ENCODE measurements at places on chromosomes 6 and 20.

DNA sequence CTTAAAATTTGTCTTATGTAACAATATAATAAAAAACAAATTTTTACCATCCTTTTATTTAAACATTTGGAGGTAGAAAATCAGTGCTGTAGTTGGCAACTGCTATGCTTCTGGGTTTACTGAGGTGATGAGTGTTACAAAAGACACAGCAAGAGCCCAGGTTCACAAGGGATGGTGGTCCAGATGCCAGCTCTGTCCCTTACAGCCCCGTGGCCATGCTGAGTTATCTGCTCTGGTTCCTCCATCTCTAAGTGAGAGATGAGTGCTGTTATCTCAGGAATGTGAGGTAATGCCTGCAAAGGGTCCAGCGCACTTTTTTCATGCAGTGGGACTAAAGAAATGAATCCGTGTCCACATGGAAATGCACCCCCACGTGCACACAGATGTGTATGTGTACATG, 17.8 kb downstream of the SYNDIG1 start:
- no peak for DNase-seq

- peak; percentile 72 for DNase-seq
These were observed 1.9 kb downstream of the DDR1 start for GRCh38 chr6:30885999-30886896.

DNA sequence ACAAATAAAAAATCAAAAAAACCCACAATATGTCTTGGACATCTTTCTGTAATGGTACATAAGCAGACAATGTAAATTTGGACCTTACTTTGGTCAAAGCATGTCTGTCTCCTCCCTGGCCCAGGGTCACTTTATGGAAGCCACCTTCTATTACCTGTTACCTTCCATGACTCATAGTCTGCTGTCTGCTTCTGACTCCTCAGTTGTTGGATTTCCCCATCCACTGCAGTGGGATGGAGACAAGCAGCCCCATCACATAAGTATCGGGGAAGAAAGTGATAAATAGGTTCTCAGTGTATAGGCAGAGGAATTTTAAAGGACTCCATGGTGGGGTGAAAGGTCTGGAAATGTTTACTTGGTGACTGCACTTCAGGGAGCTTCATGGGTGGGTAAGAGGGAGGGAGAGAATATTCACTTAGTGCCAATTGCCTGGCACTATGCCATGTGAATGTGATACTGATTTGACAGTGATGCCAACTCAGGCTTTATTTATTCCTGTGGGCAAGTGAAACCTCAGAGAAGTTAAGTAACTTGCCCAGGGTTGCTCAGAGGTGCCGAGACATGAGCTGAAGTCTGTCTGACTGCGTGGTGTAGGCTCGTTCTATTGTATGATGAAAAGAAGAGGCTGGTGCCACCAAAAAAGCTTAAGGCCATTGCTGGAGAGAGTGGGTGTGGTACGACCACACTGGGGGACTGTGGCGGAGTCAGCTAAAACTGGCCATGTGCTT, 175.6 kb upstream of the RNF24 start:
- no peak for DNase-seq

- DNase-seq = no peak
These were observed 119.1 kb upstream of the ADGRF1 start for GRCh38 chr6:47161176-47161687.

GRCh38 chr20:25072226-25072811, 9.6 kb downstream of the VSX1 start:
- DNase-seq = no peak

GRCh38 chr20:53322651-53323050, 271.0 kb downstream of the ZNF217 start:
- no peak for DNase-seq

- DNase-seq = no peak
These were observed 8.3 kb downstream of the AGPAT4 start for GRCh38 chr6:161265554-161265953.

DNA sequence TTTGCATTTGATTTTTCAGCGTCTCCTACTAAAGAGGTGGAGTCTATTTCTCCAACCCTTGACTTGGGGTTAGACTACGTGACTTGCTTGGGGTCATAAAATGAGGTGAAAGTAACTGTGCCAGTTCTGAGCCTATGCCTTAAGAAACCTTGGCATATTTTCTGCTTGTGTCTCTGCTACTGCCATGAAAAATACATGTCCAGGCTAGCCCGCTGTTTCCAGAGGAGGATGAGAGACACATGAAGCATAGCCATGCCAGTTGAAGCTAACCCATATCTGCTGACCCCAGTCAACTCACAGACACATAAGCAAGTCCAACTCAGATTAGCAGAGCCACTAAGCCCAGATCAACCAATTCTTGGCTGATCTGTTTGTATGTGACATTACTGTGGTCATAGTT, 38.7 kb downstream of the SCP2D1 start:
- no peak for DNase-seq

DNA sequence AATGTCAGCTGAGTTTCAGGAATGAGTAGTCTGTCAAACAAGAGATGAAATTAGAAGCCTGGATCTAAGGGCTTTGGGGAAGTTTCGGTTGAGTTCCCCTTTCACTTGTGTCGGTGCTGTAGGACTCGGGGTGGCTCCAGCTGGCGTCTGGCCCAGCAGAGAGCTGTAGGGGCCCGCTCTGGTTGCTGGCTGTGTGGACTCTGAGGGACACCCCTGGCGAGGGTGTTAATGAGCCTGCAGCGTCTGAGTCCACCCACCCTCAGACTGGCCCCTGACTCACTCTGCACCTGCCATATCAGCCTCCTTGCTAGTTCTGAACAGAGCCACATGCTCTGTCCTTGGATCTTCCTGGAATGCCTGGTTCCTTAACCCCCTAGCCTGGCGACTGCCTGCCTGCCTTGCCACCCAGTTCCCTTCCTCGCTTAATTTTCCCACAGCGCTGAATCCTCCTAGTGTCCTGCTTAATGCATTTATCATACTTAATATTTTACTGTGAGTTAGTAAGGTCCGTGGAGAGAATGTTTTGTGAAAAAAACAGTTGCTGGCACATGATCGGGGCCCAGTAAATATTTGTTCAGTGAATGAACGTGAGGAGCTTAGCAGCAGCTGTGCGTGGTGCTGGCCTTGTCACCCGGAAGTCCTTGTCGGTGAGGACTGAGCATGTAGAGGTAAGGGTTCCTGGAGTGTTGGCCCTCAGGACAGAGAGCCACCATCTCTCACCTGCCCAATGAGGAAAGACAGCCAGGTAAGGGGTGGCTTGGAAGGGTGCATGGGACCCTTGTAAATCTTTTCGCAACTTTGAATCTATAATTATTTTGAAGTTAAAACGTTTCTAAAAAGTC, 1.6 kb downstream of the DNAJC5 start:
- DNase-seq = peak; percentile 26

DNA sequence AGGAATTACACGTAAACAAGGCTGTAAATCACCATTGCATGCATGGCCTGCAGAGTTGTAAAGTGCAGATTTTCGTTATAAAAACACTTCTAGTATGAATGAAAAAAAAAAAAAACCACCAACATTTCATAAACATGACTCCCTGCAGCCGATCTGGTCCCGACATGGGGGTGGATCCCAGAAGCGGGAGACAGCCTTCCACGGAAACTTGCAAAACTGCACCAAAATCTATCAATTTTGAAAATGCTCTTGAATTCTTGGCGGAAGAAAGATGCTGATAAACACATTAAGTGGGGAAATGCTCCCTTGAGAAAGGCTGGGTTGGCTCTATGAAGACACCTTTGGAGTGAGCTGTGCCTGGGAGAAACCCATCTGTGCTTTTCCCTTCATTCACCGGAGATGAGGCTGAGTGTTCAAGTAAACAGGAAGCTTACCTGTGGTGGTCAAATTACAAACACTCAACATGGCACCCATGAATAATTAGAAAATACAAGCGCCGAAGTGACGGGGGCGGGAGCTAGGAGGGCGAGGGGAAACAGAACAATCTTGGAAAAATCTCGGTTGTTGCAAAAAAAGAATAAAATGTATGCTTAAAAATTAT, 845 bp upstream of the ANKRD60 start:
- no peak for DNase-seq

DNA sequence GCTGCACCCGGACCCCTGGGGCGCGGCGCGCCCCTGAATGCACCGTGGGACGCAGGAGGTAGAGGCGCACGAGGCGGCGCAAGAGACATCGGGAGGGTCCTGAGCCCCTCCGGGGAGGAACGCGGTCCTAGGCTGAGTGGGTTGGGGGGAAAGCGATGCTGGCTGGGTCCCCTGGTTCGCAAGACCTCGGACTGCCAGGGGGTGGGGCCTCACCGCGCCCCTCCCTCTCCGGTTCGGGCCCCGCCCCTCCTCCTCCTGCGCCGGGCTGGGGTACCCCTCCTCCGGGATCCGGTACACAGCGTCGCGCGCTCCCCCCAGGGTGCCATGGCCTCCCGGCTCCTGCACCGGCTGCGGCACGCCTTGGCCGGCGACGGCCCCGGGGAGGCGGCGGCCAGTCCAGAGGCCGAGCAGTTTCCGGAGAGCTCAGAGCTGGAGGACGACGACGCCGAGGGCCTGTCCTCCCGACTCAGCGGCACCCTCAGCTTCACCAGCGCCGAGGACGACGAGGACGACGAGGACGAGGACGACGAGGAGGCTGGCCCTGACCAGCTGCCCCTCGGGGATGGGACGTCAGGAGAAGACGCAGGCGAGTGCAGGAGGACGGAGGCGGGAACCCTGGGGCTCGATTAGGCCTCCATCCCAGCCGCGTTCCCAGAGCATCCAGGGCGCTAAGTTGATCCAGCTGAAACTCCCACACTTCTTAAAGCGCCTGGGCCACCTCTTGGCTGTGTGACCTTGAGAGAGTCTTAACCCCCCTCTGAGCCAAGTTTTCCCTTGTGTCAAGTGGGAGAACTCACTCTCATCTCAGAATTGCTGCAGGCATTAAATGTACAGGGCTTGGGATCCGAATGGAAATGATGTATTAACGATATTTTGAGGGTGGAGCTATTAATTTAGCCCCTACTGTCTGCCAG, 541 bp downstream of the SNX21 start:
- peak; percentile 78 for DNase-seq

GRCh38 chr6:111951497-111952085, 78.3 kb upstream of the FYN start:
- DNase-seq = no peak

DNA sequence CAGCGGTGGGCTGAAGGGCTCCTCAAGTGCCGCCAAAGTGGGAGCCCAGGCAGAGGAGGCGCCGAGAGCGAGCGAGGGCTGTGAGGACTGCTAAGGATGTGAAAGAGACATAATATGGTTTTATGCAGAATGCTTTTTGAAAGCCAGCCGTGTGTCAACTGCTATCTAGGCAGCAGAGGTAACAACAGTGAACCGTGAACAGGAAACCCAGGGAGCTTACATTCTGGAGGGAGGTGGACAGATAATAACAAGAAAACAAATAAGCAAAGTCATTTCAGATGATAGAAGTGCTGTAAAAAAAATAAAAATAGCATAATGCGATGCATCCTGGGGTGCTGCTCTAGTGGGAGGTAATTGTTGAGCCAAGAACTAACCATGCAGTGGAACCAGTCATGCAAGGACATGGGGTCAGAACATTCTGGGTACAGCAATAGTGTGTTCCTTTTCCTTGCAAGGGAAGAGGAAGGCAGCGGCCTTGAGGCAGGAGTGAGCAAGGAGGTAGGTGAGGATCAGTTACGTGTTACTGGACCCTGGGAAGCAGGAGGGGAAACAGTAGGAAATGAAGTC, 134.4 kb upstream of the TMEM170B start:
- DNase-seq = no peak

GRCh38 chr6:305371-306206, 13.3 kb downstream of the DUSP22 start:
- no peak for DNase-seq

DNA sequence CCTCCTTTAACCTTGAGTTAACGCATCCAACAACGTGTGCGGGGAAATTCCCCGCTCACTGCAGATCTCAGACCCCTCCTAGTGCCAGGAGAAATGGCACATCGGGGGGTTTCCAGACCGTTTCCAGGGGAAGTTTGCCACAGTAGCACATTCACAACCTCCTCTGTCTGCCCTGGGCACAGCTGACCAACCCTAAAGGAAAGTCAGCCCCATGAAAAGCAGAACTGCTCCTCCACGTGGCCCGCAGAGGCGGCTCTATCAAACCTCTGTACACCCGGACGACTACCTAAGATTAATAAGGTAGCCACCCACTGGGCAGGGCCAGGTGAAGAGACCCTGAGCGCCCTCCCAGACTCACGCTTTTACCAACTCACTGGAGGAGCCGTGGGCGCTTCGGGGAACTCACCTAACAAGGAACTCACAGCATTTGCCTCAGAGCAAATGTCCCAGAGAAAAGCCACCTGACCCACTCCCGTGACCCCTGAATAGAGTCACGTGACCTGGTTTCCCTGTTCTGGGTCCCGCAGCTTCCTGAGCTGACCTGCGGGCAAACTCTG, 93.1 kb downstream of the PRND start:
- DNase-seq = no peak

DNA sequence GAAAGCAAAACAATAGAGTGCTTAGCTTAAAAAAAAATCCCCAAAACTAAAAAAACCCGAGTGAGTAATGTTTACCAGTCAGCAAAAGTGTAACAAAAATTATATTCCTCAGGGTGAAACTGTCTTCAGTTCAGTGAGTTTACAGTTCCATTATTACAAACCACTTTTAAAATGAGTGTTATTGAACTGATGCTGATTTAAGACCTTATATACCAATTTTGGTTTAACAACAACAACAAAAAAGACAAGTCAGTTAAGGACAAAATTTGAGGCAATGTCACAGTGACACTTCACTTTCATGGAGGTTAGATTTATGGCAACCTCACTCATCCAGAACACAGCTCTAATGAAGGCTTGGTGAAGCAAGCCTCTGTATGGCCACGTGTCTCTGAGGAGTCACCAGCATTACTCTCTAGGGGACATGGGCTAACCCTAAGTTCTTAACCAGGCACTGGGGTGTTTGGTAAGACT, 630.8 kb downstream of the PHF3 start:
- DNase-seq = peak; percentile 3

GRCh38 chr20:36237477-36237876, 1.2 kb downstream of the AAR2 start:
- DNase-seq = no peak

GRCh38 chr20:13708234-13708633, 69.5 kb upstream of the TASP1 start:
- DNase-seq = no peak

DNA sequence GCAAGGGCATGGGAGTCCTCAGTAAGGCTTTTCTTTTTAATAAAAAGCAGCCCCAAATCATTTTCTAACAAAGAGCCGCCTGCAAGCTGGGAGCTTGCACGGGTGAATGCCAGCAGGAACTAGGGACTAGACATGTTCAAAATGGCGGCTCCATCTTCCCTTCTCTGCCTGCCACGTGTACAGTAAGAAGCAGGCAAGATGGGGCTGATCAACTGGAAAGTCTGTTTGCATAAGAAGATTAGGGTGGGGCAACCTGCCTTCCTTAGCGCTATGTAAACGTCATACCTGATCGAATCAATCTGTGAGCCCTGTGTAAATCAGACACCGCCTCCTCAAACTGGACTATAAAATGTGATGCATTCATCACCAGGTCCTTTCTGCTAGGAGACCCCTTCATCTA, 299.4 kb upstream of the SOX4 start:
- DNase-seq = no peak

GRCh38 chr6:100202417-100203194, 208.6 kb upstream of the MCHR2 start:
- DNase-seq = no peak
